ENCODE measurements at places on chromosomes 5 and 9.

DNA sequence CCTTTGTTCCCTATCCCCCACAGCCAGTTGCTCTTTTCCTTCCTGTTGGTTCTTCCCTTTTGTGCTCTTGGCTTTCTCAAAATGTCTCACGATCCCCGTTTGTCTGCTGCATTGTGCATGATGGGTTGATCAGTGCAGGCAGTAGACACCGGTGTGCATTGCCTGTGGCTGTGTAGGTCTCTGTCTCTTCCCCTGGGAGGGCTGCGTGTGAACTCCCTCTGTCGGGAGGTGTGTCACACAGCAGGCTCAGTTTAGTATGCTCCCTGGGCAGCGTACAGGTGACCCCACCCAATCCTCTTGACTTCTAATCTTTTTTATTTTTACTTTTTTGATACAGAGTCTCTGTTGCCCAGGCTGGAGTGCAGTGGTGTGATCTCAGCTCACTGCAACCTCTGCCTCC lies 265.3 kb downstream of the FSTL4 start:
- DNase-seq = no peak

GRCh38 chr9:68640421-68641089 lies 64.5 kb upstream of the PIP5K1B start:
- DNase-seq = no peak

DNA sequence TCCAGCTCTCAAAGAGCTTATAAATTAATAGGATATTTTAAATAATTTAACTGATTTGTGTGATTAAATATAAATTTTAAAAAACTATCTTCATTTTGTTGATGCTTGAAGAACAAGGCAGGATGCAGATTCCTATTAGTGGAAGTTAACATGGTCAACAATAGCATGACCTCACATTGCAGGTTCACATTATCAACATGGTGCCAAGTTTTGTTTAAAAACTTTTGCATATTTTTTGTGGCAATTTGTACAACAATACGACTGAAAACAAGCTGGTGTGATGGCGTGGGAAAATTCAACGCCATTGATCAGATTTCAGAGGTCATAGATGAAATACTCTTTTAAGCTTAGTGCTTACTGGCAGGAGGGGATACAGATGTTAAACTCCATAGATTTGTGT lies 114.1 kb upstream of the MYO10 start:
- no peak for DNase-seq

DNA sequence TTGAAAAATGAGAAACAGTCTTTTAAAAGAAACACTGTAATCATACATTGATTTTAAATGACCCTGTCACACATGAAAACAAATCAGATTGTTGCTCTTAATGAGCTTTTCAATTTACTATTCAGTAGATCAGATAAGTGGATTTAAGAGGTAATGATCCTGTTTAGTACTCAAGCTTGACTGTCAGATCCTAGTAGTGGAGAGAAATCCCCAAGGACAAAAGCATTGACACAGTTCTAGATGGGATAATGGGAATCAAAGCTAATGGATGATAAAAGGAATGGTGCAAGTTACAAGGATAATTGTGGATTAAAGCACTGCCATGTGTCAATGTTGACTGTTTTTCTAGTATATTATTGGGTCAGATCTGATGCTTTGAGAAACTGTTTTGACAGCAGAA lies 142.3 kb upstream of the TLX3 start:
- DNase-seq = no peak

DNA sequence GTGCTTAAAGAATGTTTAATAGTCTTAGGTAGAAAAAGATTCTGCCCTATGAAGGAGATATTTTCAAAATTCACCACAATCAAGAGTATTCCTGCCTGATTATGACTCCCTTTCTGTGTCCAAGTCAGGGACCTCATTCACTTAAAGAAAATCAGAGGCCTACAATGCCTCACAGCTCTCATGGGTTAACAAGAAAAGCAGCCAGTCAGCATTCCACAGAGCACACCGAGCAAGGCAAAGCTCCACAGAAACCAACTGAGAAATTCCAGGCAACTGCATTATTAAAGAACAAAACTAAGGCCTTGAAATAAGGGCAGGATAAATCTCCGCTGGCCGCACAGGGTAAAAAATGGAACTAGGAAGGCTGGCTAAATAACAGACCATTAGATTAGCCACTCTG lies 161.1 kb downstream of the TARS1 start:
- DNase-seq = no peak

- DNase-seq = no peak
Measured at GRCh38 chr5:170076211-170076610, 29.5 kb upstream of the FOXI1 start.

DNA sequence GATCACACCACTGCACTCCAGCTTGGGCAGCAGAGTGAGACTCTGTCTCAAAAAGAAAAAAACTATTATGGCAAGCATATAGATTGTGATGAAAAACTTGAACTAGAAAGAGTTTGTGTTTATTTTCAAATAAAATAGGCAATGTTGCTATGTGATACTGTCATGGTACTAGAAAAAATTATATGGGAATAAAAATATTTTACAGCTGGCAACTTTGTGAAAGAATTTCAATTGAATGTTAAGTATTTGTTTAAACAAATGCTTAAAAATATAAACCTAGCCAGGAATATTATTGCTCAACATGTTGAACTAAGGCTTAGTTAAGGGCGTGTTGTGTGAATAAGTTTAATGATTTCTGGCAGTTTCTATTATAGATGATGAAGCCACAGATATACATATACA lies 31.7 kb downstream of the HSDL2 start:
- DNase-seq = no peak

- DNase-seq = no peak
Measured at GRCh38 chr5:52359261-52359660, 428.5 kb upstream of the ITGA1 start.

- no peak for DNase-seq
Measured at GRCh38 chr5:19782566-19782965, 205.4 kb downstream of the CDH18 start.

GRCh38 chr5:144566747-144567420 lies 396.2 kb downstream of the KCTD16 start:
- DNase-seq = no peak

DNA sequence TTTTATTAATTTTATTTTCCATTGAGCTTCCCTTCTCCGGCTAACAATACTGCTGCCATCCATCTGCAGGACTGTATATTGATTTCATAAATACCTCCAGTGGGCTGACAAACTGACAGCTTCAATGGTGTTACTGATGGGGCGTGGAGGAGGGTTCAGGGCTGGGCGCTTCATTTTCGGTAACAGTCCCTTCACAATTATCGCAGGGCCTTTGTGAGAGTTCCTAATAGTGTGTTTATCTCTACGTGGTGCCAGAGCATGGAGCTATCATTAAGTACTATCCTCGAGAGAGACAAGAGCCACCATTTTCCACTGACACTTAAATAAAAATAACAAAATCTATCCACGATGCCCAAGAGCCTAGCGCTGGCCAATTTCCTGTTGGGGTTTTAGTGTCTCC lies 307.0 kb upstream of the PANK3 start:
- DNase-seq = no peak

DNA sequence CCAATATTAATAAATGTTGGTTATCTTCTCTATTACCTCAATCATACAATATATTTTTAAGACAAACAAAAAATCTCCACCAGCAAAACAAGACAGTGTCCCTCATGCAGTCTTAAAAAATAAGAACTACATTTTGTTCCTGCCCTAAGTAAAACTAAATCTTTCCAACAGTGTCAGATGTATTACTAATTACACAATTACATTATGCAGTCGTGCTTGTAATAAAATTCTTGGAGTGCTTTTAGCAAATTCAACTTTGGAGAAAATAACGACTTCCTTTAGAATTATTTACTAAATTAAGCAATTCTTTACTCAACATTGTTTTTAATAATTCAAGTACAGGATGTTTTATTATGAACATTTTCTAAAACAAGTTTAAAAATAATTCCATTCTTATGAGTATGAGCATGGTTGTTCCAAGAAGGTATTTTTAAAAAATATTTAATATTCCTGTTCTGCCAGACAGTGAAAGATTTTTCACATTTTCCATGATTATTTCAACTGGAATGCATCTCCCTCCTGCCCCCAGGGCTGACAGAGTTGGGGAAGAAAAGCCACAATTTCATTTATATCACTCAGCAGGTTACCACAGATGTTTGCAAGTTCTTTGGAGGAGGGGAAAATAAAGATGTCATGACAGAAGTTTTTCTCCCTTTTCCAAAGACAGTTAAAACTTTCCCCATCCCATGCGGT lies 137.9 kb downstream of the FAM114A2 start:
- no peak for DNase-seq

- no peak for DNase-seq
Measured at GRCh38 chr5:128083811-128084227, 253 bp downstream of the SLC12A2 start.
